ENCODE measurements at places on chromosomes 1 and 21.

- DNase-seq = no peak
Observed at GRCh38 chr21:46424621-46425020, 34.1 kb upstream of the DIP2A start.

GRCh38 chr1:66367369-66367768, 166.6 kb upstream of the SGIP1 start:
- DNase-seq = peak; percentile 14

DNA sequence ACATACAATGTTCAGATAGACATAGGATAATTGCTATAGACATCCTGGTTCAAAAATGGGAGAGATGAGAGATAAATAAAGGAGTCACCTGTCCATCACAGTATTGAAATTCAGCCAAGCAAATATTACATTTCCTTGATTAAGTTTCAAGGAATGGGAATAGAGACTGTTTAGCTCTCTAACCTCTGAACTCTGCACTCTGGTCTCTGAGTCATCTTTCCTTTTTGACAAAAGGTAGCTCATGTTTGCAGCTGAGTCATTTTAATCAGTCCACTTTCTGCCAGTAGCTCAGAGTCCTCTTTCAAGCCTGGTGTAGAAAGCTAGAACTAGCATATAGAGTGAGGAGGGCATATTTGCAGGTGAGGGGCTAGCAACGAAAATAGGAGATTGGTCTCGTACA, 51.4 kb upstream of the GJA8 start:
- DNase-seq = no peak

DNA sequence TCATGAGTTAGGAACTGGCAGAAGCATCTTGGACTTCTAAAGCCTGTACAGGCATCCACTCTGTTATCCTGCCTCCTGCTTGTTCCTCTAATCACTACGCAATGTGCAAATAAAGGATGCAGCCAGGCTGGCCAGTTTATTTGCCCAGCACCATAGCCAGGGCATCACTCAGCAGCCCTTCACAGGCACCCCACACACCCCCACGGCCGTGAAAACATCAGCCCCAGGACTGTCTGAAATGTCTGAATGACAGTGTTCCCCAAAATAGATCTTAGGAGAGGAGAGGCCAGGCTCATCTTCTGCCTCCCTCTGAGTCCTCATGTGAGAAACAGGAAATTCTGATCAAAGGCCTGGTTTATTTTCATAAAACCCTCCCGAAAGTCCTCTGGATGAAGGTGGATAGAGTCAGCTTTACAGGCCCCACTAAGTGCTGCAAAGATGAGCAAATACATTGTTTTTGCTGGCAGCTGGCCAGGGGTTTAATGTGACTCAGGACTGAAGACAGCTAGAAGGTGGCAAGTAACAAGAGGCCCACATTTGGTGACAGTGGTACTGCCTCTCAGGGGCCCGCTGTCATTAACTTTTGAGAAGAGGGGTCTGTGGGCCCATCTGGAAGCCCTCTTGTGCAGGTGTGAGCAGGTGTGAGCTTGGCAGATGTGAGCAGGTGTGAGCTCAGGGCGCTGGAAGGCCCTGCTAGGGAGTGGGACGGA, 32.9 kb downstream of the GRHL3 start:
- peak; percentile 18 for DNase-seq

DNA sequence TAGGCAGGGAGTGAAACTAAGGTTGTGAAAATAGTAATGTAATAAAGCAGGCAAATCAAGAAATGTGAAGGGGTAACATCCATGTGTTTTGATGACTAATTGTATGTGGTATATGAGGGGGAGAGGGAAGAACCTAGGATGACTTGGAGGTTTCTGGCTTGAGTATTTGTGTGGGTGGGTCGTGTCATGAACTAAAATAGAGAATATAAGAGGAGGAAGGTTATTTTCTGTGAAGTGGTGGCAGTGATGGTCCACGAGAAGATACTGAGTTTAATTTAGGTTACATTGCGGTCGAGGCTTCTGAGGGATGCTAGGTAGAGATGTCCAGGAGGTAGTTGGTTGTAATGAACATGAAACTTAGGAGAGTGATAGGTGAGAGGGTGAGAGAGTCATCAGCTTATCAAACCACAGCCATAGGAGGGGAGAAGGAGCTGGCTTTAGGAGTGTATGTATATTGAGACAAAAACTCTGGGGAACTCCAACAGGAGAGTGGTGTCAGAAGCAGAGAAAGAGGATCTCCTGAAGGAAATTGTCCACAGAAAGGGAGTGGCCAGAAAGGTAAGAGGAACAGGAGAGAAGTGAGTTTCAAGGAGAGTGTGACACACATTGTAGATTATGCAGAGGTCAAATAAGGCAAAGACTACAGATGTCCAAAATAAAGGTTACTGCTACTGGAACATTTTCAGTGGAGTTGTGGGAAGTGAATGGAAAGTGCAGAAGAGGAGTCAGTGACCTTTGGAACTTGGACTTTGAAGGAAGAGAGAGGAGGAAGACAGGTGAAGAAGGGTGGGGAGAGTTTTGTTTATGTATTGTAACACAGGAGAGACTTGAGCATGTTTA, 89.0 kb upstream of the MACF1 start:
- no peak for DNase-seq

DNA sequence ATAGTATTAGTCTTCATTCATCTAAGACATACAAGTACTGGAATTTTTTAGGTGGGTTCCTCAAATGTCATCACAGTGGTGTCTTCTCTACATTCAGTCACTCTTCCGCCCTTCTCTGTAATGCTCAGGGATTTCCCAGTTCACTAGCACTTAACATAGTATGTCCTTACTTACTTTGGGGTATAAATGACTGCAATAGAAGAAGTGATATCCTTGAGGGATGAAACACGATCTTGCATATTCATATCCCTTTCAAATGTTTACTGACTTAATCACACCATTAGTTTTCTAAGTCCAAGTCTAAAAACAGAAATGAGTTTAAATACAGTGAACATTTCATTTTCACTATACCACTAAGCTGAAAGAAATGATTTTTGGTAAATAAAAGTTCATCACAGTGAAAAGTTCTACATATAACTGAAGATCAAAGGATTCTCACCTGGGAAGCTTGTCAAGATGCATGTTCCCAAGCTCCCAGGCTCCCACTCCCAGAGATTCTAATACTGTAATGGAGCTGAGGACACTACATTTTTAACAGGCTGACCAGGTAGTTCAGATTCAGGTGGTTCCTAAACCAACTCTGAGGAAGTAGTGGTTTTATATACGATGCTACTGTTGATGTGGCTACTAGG, 29.7 kb downstream of the MRPL39 start:
- DNase-seq = no peak

DNA sequence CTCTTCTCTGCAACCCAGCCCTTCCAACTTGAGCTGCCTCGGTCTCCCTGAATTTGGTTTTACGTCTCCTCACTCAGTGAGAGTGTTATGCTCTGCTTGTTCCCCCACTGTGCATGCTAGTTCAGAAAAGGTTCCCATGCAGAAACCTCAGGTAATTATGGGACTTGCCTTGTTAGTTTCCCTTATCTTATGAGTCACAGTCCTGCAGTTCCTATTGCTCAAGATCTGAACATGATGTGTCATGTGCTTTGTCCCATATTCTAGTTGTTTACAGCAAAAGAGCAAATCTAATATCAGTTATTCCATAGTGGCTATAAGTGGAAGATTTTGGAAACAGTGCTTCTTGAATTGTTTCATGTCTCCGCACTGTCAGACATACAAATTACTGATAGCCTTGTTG, 74.4 kb downstream of the DUSP10 start:
- peak; percentile 38 for DNase-seq

DNA sequence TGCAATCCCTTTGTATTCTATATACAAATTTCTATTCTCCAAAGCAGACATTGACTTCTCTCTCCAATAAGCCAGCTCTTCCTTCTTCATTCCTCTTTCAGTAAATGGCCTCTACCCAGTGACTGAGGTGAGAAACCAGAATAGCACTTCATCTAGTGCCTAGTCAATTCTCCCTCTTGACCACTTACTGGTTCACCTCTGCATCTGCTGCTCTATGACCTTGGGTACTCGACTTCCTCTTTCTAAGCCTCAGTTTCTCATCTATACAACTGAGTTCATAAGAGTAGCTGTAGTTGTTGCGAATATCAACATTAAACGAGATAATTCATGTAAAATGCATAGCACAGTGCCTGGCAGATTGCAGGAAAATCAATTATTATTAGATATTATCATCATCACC, 12.4 kb downstream of the LYST start:
- DNase-seq = no peak

GRCh38 chr1:245684166-245684565, 529.4 kb downstream of the KIF26B start:
- DNase-seq = no peak

DNA sequence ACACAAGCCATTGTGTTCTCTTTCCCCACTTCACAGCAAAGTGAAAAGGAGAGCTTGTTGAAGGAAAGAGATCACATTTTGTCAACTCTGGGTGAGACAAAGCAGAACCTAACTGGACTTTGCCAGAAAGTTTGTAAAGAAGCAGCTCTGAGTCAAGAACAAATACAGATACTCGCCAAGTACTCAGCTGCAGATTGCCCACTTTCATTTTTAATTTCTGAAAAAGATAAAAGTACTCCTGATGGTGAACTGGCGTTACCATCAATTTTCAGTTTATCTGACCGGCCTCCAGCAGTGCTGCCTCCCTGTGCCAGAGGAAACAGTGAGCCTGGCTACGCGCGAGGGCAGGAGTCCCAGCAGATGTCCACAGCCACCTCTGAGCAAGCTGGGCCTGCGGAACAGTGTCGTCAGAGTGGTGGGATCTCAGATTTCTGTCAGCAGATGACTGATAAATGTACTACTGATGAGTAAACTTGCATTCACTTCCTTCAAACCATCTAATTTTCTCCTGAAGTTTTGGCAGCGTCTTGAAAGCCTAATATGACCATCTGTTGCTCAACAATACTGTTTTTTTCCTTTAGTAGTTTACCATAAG, 43.7 kb downstream of the BACH1 start:
- DNase-seq = peak; percentile 32

DNA sequence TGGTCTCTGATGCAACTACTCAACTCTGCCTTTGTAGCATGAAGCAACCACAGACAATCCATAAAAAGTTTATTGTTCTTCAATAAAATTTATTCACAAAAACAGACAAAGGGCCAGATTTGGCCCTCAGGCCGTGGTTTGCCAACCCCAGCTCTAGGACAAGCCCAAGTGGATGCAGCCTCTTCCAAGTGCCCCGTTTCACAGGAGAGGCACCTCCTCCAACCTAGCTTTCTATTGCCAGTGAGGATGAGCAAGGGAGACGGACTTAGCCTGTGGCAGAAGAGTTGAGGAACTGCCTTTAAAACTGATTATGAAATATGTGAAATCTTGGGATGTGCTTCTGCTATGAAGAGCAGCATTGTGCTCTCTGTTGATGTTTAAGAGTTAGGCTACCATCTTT, 105.4 kb downstream of the PSMG1 start:
- DNase-seq = no peak

DNA sequence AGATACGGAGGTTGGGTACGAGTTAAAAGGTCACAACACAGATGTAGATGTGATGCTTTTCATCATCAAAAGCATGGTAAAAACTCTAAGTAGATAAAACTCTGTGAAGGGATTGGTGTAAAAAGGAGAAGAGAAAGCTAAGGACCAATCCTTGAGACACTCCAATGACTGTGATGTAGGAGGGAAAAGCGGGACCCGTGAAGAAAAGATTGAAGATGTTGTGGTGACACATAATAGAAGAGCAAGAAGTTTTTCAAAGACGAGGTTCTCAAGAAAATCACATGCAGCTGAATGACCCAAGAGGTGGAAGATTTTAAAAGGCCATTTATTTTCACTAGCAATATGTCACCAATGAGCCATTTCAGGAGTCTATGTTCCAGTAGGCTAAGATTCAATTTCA, 179.5 kb downstream of the MRPL39 start:
- no peak for DNase-seq

- peak; percentile 84 for DNase-seq
Observed at GRCh38 chr1:234942879-234943506, 185.6 kb downstream of the TOMM20 start.

GRCh38 chr1:17200246-17200645, 4.7 kb upstream of the PADI1 start:
- no peak for DNase-seq

DNA sequence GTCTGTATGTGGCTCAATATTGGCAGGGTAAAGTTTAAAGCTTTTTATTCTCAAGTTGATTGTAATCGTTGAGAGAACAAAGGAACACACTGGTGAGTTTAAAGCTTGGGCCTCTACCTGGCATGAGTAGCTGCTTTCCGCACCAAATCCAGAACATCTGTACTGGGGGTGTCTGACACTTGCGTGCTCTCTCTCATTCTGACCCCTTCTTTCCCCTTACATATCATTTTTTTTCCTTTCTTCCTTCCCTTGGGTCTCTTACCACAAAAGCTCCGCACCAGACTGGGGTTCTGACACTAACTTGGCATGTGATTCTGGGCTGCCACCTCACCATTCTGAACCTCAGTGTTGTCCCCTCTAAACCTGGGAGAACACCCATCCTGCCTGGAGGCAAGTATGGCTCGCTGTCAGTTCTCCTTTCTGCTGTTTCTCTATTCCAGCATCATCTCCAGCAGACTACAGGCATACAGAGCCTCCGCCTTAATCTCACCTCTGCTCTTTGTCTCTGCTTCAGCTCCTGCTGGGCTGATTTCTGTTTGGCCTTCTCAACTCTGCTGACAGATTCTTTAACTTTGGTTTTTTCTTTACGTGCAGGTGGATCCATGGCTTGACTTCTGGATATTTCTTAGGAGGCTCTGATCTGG, 859 bp upstream of the ERMAP start:
- peak; percentile 57 for DNase-seq

GRCh38 chr1:39886757-39887231, 3.5 kb upstream of the TRIT1 start:
- no peak for DNase-seq

- no peak for DNase-seq
Observed at GRCh38 chr1:81327743-81328142, 473.0 kb upstream of the ADGRL2 start.

GRCh38 chr1:176837708-176838107, 326.8 kb downstream of the ASTN1 start:
- DNase-seq = no peak

GRCh38 chr1:29134695-29135028, 11.0 kb upstream of the TMEM200B start:
- DNase-seq = no peak

GRCh38 chr1:168555508-168556046, 11.8 kb upstream of the XCL2 start:
- no peak for DNase-seq

DNA sequence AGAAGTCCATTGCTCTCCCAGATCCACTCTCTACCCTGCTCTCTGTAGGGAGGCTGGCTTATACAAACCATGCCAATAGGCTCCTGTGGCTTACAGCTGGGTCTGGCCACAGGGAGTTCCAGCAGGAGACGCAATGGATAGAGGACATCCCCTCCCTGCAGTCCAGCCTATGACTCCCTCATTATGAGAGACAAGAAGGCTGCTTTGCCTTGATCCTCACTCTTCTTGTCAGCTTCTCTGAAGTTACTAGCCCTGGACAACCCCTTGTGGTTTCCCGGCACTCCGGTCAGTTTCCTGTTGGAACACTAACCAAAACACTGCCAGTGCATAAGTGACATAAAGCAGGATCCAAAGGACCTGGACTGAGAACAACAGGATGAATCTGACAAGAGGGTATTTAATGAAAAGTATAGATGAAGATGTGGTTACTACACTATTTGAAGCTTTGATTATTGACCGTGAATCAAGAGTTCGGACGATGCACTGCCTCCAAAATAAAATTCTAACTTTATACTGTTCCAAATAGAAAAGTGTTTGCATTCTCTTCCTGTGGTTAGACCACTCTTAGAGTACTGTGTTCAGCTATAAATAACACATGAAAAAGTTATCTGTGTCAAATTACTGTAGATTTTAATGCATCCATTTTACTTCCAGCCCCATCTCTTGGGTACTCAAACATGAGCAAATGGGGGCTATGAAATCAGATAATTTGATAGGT, 32.7 kb upstream of the ZNF326 start:
- DNase-seq = no peak

Measured in hematopoietic multipotent progenitor cell treated with erythropoietin and hydrocortisone succinate and interleukin-3 and kit ligand, for 6 days (in vitro differentiated cells).